ENCODE measurements at places on chromosomes 16 and 17.

GRCh38 chr17:68013385-68013784 is 17.1 kb upstream of the C17orf58 start:
- no peak for DNase-seq

DNA sequence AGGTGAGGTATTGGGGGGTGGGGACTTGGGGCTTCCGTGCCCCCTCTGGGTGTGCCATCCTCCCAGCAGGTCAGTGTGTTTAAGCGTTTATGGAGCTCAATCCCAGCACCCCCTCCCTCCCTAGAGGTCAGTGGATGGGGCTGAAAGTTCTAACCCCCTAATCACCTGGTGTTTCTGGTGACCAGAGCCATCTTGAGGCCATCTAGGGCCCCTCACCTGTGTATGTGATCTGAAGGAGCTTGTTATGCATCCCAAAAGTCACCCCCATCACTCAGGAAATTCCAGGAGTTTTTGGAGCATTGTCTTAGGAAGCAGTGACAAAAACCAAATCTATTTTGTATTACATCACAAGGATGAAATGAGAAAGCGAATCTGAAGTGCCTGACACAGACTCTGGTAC is 67.8 kb upstream of the NOL11 start:
- DNase-seq, result no peak

DNA sequence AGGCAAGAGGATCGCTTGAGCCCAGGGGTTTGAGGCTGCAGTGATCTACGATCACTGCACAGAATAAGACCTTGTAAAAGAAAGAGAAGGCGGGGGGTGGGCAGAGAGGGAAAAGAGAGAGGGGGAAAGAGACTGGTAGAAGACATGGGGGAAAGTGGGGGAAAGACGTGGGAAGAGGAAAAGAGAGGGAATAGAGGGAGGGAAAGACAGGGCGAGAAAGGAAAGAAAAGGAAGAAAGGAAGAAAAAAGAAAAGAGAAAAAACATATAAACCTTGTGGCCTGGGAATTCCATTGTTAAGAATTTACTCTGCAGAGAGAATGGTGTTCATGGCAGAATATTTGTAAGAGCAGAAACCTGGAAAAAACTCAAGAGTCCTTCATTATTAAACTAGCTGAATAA is 120.4 kb downstream of the RMI2 start:
- no peak for DNase-seq

DNA sequence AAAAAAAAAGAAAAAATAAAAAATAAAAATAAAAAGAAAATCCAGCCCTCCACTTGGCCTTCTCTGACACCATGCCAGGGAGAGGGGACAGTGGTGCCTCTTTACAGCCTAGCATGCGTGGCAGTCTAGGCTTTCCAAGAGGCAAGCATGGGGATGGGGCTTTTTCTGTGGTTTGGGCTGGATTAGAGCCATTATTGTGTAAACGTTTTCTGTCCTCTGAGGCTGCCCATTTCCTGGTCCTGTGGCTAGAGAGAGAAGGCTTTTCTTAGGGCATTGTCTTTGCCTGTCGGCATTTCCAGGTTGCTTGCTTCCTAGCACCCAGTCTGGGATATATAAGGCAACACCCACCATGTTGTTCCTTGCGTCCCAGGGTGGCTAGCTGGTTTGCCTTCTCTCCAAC is 2.7 kb upstream of the DHRS7B start:
- no peak for DNase-seq

DNA sequence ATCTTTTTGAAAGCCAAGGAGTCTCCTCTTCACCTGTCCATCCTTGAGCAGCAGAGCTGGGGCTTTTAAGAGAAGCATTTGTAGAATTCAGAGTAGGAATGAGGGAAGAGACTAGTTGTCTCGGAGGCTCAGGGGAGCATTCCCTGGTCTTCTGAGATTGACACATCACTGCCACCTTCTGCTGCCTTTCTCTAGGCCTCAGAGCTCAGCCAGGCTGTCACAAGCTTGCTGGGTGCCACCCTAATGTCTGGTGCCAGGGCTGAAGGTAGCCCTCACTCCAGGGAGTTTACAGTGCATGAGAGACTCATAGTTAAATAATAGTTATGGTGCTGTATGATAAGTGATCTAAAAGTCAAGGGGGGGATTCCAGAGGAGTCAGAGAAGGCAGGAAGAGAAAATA is 39.7 kb downstream of the B9D1 start:
- no peak for DNase-seq

GRCh38 chr16:53058441-53058840 is 3.6 kb downstream of the CHD9 start:
- DNase-seq, result no peak
